ENCODE measurements at places on chromosomes 1 and 21.

DNA sequence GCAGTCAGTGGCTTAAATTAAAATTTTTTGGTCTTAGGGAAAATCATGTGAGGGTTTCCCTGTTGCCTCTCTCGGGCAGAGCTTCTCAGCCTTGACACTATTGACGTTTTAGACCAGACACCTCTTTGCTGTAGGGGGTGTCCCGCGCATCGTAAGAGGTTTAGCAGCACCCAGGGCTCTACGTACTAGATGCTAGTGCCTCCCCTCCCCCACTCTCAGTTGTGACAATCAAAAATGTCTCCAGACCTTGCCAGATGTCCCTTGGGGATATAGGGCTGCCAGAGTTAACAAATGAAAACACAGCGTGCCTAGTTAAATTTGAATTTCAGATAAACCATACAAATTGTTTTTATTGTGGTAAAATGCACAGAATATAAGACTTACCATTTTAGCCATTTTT, 293.3 kb downstream of the DISC1 start:
- no peak for DNase-seq

- DNase-seq = no peak
These were observed 22.4 kb upstream of the MAGOH start for GRCh38 chr1:53260631-53261247.

- DNase-seq = no peak
These were observed 15.1 kb upstream of the PCP4 start for GRCh38 chr21:39852021-39852721.

- DNase-seq = no peak
These were observed 421.5 kb downstream of the RWDD3 start for GRCh38 chr1:95655321-95656020.

- DNase-seq = no peak
These were observed 154.5 kb upstream of the C1orf87 start for GRCh38 chr1:60228041-60228491.

DNA sequence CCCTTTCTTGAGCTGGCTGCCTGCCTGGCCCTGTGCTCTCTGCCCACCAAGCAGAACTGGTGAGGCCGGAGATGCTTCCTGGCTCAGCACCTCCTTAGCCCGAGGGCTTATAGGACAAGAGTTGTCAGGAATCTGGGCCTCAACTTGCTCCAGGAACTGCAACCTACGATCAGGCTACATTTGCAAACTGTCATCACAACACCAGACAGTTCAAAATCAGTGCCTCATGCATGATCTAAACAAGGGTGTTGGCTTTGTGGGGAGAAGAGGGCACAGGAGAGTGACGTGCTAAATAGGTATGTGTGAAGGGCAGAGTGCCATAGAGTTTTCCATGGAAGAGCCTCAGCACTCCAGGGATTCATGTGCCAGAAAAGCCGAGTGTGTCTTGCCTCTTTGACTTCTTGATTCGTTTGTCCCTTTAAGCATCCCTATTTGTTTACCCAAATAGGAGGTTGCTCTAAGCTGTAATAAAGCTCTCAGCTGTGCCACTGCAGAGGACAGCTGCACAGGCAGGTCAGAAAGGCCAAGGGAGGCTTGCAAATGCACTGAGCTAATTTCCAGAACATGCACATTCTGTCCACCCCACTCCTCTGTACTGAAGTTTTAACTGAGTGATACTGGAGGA, 30.2 kb upstream of the NEK2 start:
- DNase-seq = no peak

GRCh38 chr1:35220976-35221375, 28.0 kb upstream of the SFPQ start:
- no peak for DNase-seq

DNA sequence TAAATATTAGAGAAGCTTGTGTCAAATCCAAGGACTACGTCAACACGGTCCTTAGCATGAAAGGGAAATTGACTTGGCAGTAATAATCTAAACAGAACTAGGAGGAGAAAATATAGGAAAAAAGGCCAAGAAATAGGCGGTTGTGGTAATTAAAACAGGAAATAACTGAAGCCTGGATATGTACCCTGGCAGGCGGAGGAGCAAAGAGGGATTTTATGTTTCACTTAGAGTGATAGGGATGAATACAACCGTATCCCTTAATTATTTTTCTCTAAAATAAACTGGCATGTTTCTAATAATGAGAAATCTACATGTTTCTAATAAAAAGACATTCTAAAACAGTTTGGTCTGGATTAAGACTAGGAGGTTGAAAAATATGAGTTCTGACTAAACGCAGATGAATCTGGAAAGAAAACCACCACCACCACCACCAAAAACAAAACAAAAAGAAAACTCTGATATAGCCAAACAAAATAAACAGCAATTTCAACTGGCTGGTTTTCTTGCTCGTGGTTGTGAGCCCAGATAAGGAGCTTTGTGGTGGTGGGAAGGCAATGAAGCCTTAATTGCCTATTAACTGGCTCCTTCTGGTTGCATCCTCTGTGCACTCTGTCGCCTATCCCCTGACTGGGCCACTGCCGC, 334.2 kb upstream of the SNX7 start:
- DNase-seq = no peak

GRCh38 chr1:1625824-1626206, 6.2 kb upstream of the MMP23B start:
- DNase-seq = no peak

- no peak for DNase-seq
These were observed 3.9 kb upstream of the IFI44 start for GRCh38 chr1:78645723-78646122.

DNA sequence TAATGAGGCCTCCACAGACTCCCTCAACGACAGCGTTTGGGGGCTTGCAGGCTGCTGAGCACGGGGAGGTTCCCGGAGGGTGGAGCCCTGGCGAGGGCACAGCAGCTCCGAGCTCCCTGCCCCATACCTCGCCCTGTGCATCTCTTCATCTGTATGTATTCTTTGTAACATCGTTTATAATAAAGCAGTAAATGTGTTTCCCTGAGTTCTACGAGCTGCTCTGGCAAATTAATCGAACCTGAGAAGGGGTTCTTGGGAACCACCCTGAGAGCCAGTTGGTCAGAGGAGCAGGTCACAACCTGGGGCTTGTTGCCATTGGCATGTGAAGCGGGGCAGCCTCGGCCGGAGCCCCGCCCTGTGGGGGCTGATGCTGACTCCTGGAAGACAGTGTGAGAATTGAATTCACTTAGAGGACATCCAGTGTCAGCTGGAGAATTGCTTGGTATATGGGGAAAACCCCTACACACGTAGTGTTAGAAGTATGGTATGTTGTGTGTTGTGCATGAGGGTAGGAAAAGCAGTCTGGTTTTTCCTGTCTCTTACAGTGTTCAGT, 11.5 kb downstream of the SLC37A1 start:
- no peak for DNase-seq

DNA sequence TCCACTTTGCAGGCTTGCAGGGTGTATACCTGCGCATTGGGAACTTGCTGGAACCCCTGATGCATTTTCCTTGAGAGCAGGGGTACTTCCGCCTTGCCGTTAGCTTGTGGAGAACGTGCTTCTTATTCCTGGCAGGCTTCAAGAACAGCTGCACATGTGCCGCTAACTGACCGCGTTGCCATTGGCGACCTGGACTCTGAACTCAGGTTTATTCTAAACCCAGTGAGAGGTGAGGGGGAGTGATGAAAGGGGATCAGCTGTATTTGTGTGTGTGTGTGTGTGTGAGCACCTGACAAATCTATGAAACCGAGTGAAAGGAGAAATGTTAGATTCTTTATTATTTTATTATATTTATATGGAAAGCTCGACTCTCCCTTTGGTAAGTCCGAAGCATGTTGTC, 128.6 kb downstream of the HUNK start:
- no peak for DNase-seq

GRCh38 chr1:20446796-20447195, 39.2 kb downstream of the CAMK2N1 start:
- DNase-seq = no peak

GRCh38 chr1:51750729-51751128, 127.8 kb downstream of the NRDC start:
- no peak for DNase-seq

- DNase-seq = no peak
These were observed 101.0 kb upstream of the GUCA2B start for GRCh38 chr1:42052072-42052699.

GRCh38 chr1:2411801-2412394, 466 bp downstream of the PEX10 start:
- no peak for DNase-seq

DNA sequence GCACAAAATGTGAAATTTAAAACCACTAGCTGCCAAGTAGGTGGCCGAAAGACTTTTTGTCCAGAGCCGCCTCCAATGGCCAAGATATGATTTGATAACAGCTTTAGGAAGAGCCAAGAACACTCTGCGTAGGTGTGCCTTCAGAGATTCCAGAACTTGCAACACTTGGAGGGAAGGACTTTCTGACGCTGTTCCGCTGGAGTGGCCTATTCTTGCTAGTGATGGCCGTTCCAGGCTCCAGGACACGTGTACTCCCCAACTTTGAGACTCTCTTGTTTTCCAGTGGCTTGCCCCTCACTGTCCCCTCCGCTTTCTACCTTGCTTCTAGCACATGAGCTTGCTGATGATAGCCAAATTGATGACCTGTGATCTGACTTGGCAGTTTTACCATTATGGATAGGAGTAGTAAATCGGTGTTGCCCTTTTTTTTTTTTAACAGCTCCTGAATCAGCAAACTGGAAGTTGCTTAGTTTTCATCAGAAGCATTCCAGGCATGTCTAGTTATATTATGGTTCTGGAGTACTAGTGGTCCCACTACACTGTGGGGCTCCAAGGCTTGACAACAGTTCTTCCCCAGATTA, 1.0 kb downstream of the PRDX6 start:
- DNase-seq = peak; percentile 59

DNA sequence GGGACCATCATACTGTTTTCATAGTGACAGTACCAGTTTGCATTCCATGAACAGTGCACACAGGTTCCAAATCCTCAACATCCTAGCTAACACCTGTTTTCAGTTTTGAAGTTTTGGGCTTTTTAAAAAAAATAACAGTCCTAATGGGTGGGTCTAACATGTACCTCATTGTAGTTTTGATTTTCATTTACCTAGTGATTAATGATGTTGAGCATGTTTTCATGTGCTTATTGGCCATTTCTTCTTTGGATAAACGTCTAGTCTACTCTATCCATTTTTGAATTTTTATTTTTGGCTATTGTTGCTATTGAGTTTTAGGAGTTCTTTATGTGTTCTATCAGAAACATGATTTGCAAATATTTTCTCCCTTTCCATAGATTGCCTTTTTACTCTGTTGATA, 3.4 kb downstream of the GBP6 start:
- no peak for DNase-seq

DNA sequence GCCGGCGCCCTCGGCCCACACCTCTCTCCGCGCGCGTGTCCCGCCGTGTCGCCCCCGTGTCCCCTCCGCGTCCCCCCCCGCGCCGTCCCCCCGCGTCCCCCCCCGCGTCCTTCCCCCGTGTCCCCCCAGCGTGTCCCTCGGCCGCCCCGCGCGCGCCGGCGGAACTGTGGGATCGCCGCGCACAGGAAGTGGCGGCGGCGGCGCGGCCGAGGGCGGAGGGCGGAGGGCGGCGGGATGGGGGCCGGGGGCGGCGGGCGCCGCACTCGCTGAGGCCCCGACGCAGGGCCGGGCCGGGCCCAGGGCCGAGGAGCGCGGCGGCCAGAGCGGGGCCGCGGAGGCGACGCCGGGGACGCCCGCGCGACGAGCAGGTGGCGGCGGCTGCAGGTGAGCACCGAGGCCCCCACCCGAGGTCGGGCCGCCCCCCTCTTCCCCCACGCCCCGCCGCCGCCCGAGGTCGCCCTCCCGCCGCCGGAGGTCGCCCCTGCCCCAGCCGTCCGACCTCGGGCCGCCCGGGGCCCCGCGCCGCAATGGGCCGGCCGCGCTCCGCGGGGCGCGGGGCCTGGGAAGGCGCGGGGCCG, at the start of gene AGPAT3:
Gene AGPAT3, plus strand, starts transcription at position 262 of the 578 bp plus-strand sequence. CDS start 94,459 bp downstream, outside the sequence.
- no peak for DNase-seq

DNA sequence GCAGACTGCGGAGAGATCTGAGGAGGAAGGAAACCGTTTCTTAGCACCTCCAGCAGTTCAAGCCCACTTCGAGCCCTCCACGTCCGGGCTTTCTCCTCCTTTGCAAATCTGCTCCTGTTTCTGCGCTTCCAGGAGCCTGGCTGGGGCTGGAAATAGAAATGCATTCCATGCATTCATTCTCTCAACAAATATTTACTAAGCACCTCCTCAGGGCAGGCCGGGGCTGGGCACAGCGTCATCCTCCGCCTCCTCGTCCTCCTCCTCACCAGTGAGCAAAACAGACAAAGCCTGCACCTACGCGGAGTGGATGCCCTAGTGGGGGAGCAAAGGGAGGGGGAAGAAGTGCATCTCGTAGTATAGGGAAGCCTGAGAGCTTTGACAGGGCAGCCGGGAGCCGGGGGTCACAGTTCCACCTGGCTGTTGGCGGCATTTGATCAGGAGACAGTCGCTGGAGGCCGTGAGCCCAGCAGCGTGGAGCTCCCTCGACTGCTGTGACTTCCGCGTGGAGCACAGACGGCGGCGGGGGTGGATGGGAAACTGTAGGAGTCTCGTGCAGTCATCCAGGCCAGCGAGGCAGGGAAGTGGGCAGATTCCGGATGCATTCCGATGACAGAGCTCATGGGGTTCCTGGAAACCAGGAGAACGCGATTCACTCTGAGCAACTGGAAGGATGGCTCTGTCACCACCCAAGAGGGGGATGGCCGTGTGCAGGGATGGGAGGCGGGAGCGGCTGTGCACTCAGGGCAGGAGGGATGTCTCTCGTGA, 93.5 kb downstream of the SIK1 start:
- peak; percentile 81 for DNase-seq

DNA sequence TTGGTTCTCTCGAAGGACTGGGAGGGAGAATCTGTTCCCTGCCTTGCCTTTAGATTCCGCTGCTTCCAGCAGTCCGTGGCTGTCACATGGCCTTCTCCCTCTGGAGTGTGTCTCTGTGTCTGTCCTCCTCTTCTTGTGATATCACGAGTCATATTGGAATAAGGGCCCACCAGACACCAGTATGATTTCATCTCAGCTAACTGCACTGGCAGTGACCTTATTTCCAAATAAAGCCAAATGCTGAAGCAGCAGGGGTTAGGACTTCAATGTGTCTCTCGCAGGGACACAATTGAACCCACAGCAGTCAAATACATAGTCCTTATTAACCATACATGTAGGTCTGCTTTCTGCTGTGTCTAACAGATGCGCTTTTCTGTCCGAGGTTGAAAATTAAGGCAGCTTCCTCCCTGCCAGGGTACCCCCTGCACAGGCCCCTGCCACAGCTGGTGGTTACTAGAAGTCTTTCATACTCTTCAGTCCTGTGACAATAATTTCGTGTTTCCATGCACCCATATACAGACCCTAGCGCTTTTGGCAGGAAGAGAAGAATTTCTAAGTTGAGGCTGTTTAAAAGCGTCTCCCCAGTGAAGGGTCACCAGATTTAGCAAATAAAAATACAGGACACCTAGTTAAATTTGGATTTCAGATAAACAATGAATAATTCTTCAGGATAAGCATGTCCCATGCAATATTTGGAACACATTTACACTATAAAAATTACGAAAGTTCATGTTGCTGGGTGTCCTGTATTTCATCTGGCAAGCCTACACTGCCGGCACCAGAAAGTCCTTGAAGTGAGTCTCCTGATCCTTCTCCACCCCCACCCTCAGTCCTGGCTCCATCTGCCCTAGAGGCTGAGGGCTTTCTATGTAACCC, 182.1 kb downstream of the ETS2 start:
- DNase-seq = no peak
